Fibroblast of skin of back (primary cell): ENCODE measurements at places on chromosomes 11 and 22.

DNA sequence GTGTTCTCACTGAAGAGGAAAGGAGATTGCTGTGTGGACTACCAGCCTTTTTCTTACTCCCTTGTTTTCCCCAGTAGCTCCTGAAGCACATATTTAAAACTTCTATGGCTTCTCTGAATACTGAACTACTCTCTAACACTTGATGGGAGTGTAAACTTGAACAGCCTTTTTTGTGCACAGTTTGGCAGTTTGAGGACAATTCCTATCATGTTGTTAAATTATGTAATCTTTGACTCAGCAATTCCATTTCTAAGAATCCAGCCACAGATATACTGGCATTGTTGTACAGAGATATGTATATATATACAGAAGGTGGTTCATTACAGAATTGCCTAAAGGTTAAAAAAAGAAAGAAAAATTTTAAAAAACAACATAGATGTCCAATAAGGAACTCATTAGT lies 47.1 kb upstream of the EED start:
- no peak for DNase-seq

DNA sequence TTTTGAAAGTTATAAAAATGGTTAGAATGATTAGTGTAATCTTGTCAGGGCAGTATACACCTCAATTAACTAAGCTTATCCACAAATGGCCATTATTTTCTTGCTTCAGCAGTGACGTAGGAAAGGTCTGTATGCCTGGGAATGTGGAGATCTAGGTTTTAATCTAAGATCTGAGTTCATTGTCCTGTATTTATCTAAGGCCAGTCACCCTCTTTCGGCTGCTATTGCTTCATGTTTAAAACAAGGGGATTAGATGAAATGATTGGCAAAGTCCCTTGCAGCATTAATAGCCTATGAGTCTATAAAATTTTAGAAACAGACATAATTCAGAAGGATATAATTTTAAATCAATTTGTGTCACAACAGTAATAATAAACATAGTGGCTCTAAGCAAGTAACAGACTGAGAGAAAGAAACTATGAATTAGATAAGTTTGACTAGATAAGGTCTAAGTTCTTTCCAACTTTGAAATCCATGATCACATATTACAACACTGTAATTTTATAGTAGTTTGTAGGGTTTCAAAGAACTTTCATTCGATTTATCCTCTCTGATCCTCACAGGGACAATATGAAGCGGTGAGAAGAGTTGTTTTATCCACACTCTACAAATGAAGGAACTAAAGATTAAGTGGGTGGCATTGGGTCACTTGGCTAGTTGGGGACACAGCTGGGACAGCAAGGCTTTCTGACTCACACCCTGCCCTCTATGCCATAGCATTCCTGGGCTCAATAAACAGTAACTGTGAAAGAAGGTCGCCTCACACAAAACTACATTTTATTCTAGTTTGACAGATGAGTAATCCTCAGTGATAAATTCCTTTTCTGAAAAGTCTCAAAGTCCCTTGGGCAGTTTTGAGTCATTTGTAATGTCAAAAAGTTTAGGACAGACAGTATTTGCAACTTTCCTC lies 60.6 kb upstream of the RDX start:
- DNase-seq, result peak; percentile 87

DNA sequence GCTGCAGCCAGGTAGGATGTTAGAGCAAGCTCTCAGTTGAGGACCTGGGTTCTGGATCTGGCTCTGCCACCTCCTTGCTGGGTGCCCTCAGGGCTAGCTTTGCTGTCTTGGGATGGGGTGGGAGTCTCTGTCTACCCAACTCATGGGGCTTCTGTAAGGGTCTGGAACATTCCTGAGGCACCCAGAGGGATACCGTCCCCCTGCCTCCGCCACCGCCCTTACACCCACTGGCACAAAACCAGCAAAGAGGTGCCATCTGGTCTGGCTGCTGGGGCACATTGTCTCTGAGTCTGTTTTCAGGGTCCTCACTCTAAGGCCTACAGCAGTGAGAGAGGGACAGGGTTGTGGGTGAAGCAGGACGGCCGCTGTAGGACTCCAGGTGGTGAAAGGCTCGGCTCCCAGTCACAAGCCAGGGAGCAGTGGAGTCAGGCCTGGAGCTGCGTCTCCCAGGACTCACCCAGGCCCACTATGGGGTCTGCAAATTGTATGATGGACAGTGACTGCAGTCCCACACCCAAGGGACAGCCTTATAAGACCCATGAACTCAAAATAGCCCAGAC lies 84.9 kb downstream of the MORC2 start:
- DNase-seq, result no peak

GRCh38 chr22:46963672-46964545 lies 201.5 kb downstream of the TBC1D22A start:
- DNase-seq, result no peak

- no peak for DNase-seq
Measured at GRCh38 chr11:10414181-10414580, 40.9 kb upstream of the AMPD3 start.

GRCh38 chr11:31997955-31998354 lies 92.9 kb upstream of the RCN1 start:
- DNase-seq, result no peak

GRCh38 chr11:128190312-128190711 lies 397.0 kb downstream of the ETS1 start:
- no peak for DNase-seq

- DNase-seq, result no peak
Measured at GRCh38 chr22:29158546-29158945, 47.1 kb upstream of the EMID1 start.

DNA sequence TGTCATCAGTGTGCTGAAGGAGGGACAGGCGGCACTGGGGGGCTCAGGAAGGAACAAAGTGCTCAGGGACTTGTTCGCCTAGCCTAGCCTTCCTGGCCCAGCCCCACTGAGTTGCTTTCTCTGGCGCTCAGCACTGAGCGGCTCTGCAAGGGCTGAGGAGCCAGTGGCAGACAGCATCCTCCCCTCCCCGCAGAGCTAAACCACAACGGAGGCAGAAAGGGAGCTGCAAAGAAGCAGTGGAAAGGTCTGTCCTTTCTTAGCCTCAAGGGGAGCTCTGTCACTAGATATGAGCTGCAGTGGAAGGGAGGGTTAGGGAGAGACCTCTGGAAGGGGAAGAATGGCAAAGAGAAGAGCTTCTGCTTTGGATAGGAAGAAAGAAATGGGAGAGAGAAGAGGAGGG lies 89.7 kb upstream of the PHOX2A start:
- no peak for DNase-seq

DNA sequence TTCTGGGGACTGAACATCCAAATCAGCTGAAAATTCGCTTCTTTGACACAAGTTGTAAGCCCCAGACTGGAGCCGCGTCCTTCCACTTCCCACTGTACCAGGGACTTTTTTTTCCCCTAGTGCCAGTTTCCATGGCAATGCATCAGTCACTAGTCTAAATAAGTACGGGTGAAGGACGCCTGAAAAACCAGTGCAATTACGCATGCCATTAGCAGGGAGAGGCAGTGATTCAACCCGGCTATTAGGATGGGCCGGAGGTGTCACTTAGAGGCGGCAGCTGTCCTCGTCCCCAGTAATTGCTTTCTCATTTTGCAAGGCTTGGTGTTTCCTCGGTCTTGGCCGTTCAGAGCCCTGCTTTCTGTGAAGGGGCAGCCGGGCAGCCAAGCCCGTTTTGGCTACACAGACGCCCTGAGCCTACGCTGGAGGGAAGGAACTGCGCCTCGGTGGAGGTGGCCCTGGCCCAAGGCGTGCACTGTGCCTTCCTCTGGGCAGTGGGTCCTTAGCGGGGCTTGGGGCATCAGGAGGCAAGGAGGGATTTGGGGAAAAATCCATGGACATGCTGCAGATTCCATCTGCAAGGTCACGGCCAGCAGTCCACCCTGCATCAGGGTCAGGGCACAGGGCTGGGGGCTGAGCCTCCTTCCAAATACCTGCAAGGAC lies 319.7 kb downstream of the CTTN start:
- DNase-seq, result no peak

- peak; percentile 6 for DNase-seq
Measured at GRCh38 chr11:25860677-25861450, 471.1 kb upstream of the ANO3 start.

DNA sequence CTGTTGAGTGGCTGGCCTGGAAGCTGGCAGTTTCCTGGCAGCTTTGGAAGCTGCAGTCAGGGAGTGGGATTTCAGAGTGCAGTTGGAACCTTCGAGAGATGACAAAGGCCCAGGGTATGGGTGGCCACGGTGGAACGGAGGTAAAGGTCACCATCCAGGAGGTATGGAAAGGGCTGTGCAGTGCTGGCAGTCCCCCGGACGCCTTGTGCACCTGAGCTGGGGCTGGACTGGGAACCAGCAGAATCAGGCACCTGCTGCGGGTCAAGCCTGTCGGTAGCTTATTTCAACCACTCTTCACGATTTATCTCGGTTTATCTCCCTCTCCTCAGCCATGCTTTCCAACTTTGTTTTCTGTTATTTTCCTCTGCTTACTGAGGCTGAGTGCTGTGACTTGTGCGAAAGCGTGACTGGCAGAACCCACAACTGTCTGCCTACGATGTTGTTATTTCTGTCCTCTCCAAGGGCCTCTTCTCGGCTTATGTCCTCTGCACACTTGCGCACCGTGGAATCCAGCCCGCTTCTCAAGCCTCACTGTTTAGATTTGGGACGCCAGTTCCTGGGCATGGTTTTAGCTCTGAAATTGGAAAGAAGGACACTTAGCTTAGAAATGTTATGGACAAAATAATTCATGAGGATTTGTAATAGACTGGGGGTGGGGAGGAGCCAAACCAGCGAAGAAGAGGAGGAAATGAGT lies 24.0 kb upstream of the ATXN10 start:
- no peak for DNase-seq

- no peak for DNase-seq
Measured at GRCh38 chr11:64437426-64437825, 78.5 kb downstream of the RPS6KA4 start.

GRCh38 chr11:469684-470560 lies 19.8 kb downstream of the PTDSS2 start:
- DNase-seq, result peak; percentile 66

DNA sequence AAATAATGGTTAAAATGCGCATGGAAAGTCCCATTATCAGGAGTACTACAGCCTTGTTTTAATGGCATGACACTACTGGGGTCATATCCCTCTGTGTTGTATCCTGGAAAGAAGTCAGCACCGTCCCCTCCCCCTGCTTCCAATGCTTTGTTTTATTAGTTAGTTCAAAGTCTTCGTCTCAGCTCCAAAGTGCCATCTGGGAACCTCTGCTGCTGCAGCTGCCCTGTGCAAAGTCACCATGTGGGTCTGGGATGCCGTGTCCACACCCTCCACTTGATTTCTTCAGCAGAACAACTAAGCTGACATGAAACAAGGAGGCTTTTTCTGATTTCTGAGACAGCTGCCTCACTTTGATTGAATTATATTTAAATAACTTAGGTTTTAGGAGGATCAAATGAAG lies 29.5 kb upstream of the NCAM1 start:
- no peak for DNase-seq

- DNase-seq, result no peak
Measured at GRCh38 chr22:49152939-49153770, 674.5 kb downstream of the BRD1 start.

GRCh38 chr11:118128721-118129470 lies 23.7 kb downstream of the SCN4B start:
- DNase-seq, result no peak

DNA sequence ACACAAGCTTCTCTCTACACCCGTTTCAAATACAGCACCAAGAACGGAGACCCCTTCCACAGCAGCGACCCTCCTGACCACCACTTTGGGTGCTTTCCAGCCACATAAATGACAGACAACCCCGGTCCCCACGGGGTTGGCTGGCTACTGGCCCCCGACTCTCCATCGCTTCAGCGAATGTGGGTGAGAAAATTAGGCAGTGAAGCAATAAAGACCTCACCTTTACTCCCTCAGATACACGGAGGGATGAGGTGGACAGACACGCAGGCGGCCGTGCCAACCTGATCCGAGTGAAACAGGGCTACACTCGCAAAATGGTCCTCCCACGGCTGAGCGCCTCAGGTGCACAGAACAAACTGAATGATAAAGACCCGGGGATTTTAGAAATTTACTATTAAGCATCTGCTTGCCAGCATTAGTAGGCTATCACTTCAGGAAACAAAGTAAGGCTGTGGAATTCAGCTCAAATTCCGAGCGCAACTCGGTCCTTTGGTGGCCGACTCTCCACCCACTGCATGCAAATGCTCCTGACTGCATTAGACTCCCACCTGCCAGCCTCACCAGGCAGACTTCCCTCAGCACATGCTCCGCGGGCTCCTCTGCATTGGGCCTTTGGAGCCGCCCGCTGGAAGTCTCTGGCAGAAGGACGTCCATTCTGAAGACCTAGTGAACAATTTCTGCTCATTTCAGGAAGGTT lies 12.8 kb upstream of the EFCAB6 start:
- no peak for DNase-seq

DNA sequence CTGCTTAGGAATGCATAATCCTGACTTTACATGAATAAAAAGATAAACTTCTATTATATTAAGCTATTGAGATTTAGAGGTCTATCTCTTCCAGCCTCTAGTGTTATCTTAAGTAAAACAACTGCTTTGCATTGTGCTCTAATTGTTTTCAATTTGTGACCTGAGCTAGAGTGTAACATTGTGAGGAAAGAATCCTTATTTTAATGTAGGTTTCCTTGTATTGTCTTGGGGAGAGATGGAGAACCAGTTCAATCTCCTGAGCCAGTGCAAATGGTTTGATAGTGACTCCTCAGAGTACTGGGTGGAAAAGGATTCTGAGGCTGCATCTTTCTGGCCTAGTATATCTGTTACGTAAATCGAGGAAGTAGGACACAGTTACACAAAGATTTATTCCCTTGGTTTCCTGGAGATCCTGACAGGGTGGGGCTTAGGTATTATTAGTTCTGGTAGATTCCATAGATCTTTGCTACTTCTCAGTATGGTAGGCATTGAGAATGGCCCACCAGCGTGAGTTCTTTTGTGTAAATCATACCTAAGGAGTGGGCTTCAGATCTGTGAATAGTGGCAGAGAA lies 683.5 kb upstream of the CCDC179 start:
- DNase-seq, result no peak

- no peak for DNase-seq
Measured at GRCh38 chr11:64624883-64625481, 34.0 kb downstream of the SLC22A12 start.

- DNase-seq, result peak; percentile 44
Measured at GRCh38 chr11:20599221-20600019, at the start of gene SLC6A5. Gene SLC6A5 (plus strand): TSS chr11:20599608. CDS start chr11:20599673, 65 bp downstream.

GRCh38 chr11:123425367-123425766 lies 4.7 kb upstream of the GRAMD1B start:
- DNase-seq, result no peak
